COR-L47 (cell line): ENCODE measurements at places on chromosomes 4 and X.
A peak's percentile ranks its signal among the peaks of the same experiment; 100 is the strongest.

GRCh38 chr4:85769009-85769408 lies 294.1 kb downstream of the ARHGAP24 start:
- DNase-seq = no peak

- no peak for DNase-seq
These were observed 8.9 kb downstream of the BST1 start for GRCh38 chr4:15711762-15712161.

GRCh38 chrX:41705680-41706374 lies 17.1 kb downstream of the GPR34 start:
- no peak for DNase-seq

GRCh38 chrX:92213786-92214185 lies 434.6 kb downstream of the PCDH11X start:
- DNase-seq = no peak

DNA sequence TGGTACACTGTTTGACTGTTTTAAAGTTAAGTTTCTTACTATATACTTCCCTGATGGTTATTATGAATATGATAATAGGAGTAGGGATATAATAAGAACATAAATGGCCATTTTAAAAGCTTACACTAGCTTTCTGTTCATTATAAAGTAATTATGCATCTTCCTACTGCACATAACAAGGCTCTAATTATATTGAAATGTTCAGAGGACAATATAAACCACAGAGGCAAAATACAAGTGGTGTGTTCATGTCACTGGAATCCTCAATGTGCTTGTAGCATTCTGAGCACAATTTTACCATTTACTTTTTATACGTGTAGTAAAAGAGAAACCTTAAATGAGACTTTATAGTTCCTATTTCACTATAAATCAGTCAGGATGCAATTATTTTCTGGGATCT lies 268.3 kb downstream of the TMA16 start:
- DNase-seq = no peak

DNA sequence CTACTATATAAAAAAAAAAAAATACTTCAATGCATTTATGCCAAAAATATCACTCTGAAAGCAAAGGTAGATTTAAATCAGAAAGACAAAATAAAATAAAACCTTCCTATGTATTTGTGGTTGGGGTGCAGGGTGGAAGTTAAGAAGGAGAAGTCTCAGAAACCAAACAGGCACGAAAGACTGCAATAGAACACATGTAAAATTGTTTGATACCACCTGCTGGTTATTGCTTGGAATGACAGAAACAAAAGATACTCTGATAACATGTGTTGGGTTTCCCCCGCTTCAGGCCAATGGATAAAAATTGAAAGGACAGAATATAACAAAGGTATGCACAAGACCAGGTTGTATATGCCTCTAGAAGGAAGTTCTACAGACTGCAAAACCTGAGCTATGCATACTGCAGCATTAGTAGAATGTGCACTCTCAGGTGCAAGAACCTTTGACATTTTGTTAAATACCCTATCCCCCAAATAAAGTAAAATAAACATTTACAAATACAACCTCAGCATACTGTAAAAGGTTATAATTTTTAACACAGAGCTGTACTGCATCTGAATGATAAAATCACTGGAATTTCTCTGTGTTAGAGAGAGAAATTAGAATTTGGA lies 118.8 kb downstream of the GABRA2 start:
- DNase-seq = no peak

GRCh38 chrX:39852491-39852890 lies 245.3 kb downstream of the BCOR start:
- no peak for DNase-seq

DNA sequence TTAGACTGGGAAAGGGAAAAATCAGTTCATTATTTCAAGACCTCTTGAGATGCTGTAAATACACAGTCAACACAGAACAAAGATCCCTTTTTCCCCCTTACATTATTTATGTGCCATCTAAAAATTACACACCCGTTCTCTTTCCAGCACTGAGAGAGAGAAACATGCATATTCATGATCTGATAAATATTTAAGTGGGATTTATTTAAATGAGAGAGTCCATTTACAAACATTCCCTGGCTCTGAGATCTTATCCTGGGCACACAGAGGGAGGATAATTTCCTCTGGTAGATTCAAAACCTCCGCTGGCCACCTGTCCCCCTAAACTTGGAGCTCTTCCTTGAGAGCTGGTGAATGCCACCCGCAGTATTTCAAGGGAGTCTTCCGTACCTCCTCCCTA lies 88.6 kb downstream of the GRIA3 start:
- DNase-seq = no peak

- no peak for DNase-seq
These were observed 200.4 kb downstream of the DACH2 start for GRCh38 chrX:86348669-86349068.

DNA sequence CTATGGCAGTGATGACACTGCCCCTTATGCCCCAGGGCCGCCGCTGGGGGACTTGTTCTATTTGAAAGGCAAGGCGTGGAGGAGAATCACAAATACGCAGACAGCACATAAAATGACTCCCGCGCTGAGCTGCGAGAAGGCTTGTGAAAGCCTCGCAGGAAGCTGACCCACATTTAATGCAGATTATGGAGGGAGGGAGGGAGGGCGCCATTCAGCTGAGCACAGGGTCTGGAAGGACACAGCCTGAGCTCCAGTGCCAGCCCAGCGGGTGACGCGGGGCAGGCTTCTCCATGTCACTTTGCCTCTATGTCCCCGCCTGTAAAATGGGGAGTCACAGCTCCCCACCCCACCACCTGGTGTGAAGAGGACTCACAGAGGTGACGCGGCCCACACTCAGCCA lies 14.3 kb downstream of the ABLIM2 start:
- DNase-seq = no peak

- no peak for DNase-seq
These were observed 213.9 kb upstream of the ZCCHC13 start for GRCh38 chrX:74090049-74090448.

DNA sequence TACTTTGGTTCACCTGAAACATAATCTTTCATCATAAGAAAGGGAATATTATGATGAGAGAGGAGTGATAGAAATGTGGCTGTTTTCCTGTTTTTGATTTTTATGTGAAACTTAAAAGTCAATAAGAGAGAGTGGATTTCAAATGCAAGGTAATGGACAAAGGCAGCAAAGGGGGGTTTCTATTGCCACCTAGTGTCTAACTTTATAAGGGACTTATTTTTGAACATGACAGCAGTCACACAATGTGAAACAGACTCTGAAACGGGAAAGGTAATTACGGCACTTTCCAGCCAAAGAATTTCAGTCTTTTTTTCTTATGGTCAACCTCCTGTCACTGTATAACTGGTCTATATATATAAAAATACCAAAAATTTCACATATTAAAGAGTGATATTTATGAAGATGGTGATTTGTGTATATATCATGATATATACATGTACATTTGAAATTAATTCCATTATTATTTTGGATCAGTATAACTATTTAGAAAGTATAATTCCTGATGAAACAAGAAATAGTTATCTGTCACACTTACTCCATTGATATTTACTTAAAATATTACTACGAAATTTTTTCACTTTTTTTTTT lies 127.1 kb downstream of the FBXO8 start:
- peak; percentile 49 for DNase-seq

GRCh38 chr4:2275546-2276251 lies 13.8 kb upstream of the MXD4 start:
- DNase-seq = no peak

DNA sequence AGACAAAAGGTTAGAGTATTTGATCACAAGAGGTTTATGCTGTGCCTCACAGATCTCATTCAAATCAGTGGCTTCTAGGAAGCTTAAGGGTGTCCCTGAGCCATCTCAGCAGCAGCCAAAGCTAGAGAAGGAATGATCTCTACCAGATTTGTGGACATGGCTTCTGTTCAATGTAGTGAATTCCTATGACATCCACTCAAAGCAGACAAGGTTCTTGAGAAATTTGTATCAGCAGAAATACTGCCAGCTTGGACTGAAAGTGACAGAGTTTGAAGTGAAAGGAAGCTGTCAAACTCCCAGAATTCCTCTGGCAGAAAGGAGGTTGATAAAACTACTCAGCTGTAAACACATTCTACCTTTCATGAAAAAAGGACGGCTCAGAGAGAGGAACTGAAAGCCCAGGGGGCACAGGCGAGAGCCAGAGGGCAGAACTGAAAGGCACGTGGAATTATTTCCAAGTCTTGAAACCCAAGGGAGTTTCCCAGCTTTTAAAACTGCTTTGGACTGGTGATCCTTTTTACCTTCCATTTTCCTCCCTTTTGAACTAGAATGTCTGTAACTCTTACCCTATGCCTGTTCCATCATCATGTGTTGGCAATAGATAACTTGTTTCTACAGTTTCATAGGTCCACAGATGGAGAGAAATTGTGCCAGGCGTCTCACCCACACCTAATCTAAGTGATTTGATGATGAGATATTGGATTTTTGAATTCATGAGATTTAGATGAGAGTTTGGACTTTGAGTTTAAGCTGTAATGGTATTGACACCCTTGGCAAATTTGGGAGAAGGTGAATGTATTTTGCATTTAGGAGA lies 14.5 kb upstream of the MED14 start:
- no peak for DNase-seq

GRCh38 chr4:14575289-14575688 lies 427.0 kb upstream of the CPEB2 start:
- no peak for DNase-seq

- no peak for DNase-seq
These were observed 13.8 kb upstream of the PAGE5 start for GRCh38 chrX:55206162-55206941.

DNA sequence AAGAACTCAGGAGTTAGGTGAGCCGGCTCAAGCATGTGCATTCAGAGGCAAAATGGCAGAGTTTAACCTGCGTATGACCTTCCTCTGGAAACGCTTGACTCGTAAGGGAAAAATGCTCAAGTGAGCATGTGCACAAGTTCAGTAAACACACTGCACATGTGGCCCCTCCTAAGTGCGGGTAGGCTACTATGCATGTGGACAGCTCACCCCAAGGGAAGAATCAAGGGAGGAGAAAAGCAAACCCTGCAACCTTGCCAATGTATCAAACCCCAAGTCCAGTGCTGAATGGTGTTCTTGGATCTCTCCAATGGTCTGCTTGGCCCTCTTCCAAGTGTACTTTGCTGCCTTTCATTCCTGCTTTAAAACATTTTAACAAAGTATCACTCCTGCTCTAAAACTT lies 407.1 kb downstream of the ADAM29 start:
- no peak for DNase-seq

DNA sequence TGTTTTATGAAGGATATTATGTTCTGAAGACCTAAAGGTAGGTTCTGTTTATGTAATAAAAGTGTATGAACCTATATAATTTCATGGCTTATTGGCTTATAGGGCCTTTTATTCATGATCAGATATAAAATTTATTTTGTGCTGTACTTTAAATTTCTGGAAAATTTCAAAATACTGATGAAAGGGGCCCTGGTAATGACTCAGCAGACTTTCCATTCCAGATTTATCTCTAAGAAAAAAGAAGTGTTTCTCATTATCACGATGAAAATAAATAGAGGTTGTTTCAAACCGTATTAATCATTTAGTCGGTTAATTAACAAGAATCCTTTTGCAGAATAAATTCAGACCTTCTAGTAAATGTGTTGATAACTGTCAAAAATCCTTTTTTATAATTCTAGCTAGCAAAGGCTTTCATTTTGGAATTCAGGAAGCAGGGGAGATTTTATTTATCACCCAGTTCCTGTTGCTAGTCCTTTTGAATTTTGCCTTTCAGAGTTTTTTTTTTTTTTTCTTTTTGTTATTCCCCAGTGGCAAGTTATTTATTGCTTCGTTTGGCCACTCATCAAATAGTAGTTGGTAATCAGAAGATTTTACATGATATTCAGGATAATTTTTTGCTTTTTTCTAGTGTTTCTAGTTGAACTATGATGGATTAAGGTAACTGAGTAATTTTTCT lies 5.4 kb upstream of the TAPT1 start:
- DNase-seq = no peak

DNA sequence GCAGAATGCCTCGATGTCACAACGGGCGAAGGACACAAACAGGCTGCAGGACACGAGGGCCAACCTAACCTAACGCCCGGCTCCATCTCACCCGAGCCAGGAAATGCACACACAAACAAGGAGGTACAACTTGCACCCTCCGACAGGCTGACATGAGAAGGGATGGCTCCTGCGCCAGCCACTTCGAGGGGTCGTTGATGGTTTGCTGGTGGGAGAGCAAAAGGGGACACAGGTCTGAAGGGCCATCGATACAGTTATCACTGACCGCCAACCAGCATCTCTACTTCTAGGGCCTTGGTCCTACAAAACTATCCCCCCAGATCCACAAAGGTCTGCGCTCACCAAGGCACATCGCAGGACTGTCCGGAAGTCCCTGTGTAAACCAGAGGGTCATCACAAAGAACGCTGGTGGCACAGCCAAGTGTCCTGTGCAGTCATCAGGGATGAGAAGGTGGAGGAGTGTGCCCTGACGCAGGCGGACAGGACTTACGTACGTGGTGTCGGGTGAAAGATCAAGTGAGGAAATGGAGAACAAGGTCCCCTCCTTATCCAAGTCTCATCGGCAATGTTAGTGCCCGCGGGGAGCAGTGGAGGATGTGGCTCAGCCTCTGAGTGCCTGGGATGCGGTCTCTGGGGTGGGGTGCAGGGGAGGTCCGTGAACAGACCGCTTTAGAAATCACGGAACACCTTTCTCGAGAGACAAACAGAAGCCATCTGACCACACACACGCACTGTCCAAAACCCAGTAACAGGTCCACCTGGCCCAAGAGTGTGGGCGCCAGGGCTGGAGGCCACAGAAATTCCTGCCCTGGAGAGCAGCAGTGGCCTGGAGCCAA lies 7.0 kb downstream of the MXD4 start:
- DNase-seq = no peak

GRCh38 chr4:79638735-79639134 lies 230.7 kb upstream of the GK2 start:
- peak; percentile 44 for DNase-seq
